Astrocyte of the hippocampus (primary cell): ENCODE measurements at places on chromosomes 2 and 18.

DNA sequence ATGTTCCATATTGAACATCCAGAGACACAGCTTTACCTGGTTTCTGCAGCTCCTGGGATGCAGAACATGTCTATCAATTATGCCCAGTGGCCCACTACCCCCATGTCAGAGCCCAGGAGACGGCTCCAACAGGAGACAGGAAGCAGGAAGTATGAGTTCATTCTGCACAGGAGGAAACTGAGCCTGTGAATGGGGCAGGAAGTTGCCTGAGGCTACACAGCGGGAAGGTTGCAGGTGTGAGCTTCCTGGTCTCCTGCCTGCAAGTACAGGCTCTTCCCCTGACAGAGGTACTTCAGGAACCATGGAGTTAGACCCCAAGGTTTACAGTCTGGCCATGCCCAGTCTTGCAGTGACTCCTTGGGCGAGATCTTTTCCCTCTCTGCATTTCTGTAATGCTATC lies 2.8 kb upstream of the BOK start:
- DNase-seq, result no peak

- DNase-seq, result peak; percentile 64
These were observed 23.2 kb downstream of the GPR39 start for GRCh38 chr2:132439703-132440398.

DNA sequence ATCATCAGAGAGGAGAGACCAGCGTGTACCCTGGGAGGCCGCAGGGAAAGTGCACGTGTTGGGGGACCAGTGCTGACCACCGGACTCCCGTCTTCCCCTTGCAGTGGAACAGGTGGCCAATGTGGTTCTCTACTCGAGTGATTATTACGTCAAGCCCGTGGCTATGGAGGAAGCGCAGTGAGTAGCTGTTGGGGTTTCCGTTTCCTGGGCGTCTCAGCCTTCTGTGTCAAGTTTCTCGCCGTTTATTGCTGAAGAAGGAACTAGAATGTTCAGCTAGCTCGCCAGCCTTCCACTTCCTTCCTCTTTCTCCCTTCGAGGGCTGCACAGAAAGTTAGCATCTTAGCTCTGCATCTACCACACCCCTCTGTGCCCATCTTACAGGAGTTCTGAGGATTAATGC lies 22.8 kb upstream of the DGKD start:
- DNase-seq, result no peak

DNA sequence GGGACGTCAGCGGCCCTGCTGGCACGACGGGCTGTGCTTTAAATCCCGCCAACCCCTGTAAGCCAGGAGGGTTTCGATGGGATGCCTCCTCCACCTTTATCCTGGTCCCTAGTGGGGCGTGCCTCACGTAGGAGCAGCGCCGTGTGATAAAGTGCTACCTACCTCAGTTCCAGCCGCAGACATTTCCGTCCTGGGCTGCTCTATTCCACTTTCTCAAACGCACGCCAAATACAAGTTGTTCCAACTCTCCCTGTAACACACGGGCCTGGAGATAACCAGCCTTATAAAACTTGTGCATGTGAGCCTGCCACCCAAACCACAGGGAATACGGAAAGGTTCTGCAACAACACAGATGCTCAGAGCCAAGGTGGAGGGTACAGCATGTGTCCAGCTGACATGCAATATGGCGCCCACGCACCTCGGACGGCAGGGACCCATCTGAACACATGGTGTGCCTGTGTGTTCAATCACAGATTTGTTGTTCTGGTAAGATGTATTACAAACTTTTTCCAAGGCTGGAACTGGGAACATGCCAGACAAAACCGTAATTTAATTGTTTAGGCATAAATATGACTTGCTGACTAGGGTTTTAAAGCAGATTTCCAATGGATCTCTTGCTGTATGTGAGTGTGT lies 47.7 kb downstream of the ZNF516 start:
- no peak for DNase-seq

DNA sequence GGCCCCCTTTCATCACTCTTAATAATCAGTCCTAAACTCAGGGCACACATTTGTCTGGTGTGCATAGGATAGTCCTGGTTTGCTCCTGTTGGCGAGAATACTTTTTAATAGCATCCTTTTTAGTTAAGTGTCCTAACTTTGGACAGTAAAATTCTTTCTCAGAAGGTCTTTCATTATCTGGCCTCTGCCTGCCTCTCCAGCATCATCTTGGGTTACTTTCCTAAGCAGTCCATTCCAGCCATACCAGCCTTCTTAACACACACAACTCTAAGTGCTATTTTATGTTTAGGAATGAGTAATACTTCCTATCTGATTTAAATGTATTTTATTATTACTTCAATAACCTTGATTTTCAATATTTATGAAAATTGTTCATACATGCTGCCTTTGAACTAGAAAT lies 151.0 kb downstream of the ACOXL start:
- peak; percentile 20 for DNase-seq

- no peak for DNase-seq
These were observed 3.4 kb downstream of the PLB1 start for GRCh38 chr2:28499282-28499681.

- no peak for DNase-seq
These were observed 32.9 kb upstream of the PDCL3 start for GRCh38 chr2:100529900-100530299.

- DNase-seq, result no peak
These were observed 222.3 kb upstream of the CDH19 start for GRCh38 chr18:66826211-66826610.

GRCh38 chr2:77270433-77270832 lies 251.7 kb downstream of the LRRTM4 start:
- no peak for DNase-seq

GRCh38 chr2:223062396-223062795 lies 10.4 kb downstream of the KCNE4 start:
- DNase-seq, result no peak

DNA sequence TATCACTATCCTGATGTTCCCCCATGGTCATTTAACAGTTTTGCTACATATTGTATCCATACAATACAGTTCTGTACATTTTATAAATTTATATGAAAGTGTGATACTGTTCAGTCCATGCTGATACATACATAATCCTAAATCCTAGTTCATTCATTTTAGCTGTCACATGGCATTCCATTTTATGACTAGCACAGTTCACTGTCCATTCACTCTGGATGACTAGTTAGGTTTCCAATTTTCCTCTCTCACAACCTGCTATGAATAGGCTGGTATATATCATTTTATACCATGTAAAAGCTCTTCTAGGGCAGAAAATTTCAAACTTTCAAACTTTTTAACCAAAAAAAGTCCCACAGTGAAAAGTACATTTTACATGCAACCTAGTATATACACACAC lies 15.2 kb downstream of the SMAD2 start:
- DNase-seq, result no peak

DNA sequence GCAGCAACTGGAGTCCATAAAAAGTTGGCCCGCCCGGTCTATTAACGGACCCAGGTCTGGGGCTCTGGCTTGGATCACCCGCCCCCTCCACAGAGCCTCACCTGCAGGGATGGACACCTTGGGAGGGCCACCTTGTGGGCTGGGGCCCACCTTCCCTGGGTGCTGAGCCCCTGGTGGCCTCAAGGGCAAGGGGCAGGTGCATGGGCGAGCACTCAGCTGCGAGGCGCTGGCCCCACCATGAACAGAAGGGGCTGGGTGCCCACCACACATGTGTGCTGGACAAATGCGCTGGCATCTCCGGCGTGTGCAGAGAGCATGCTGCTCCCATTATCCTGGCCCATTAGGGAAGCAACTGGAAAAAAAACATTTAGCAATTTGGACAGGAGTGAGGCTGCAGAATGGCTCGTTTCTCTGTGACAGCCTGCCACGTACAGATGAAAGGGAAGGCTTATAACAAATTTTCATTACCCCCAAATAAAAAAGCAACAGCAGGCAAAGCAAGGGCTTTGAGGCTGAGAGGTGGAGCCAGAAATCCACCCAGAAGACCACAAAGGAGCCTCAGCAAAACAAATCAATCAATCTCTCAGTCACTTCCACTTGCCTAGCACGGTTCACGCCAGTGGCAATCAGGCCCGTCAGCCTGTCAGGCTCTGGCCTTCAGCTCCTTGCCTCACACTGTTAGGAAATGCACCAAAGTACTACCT lies 253.1 kb upstream of the ZNF521 start:
- no peak for DNase-seq

DNA sequence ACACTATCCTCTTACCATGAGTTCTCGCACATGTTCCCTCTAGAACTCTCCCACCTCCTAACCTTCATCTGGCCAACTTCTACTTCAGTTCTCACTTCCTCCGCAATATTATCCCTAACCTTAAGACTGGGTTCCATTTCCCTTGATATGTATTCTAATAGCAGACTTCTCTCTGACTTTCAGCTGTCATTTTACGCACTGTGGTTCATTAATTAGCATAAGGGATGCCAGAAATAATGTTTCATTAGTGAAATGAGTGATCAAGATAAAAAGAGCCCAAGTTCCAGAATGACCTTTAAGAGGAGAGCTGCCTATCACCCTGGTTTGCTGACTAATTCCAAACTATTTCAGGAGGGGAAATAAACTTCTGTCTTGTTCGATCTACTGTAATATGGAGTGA lies 108.6 kb upstream of the CCDC150 start:
- no peak for DNase-seq

DNA sequence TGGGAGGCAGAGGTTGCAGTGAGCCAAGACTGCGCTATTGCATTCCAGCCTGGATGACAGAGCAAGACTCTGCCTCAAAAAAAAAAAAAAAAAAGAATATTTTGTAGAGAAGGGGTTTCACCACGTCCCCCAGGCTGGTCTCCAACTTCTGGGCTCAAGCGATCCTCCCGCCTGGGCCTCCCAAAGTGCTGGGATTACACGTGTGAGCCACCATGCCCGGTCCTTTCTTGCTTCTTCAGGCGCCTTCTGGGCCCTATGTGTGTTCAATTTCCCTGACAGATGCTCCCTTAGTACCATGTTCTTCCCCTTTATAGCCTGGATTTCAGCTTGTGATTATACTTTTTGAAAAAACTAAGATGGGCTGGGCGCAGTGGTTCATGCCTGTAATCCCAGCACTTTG lies 9.8 kb downstream of the ZFP36L2 start:
- no peak for DNase-seq

- no peak for DNase-seq
These were observed 2.4 kb downstream of the PAIP2B start for GRCh38 chr2:71224457-71224856.

- DNase-seq, result no peak
These were observed 36.7 kb upstream of the CDC42EP3 start for GRCh38 chr2:37708146-37708545.

DNA sequence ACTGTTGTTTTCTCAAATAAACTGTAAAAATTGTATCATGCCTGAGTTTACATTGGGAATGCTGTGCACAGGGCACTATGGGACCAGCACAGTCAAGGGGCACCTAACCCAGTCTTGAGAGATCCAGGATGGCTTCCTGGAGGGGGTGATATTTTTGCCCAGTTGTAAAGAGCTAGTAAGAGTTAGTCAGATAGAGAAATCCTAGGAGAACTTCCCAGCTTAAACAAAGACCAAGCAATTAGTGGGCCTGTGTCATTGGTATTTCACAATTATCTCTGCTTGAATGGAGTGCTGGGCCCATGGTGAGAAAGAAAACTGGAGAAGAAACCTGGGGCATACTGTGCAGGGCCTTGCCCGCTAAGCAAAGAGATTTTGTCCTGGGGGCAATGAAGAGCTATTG lies 12.2 kb downstream of the XDH start:
- peak; percentile 18 for DNase-seq

- DNase-seq, result no peak
These were observed 18.5 kb downstream of the NEURL3 start for GRCh38 chr2:96486696-96487095.

DNA sequence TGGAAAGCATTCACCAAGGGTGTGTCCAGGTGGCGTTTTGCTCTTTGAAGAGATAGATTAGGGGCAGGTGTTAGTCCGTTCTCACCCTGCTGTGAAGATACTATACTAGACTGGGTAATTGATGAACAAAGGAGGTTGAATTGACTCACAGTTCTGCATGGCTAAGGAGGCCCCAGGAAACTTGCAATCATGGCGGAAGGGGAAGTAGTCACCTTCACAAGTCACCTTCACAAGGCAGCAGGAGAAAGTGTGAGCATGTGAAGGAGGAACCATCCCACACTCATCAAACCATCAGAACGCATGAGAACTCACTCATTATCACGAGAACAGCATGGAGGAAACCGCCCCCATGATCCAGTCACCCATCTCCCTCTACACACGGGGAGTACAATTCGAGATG lies 135.7 kb upstream of the NFATC1 start:
- no peak for DNase-seq

DNA sequence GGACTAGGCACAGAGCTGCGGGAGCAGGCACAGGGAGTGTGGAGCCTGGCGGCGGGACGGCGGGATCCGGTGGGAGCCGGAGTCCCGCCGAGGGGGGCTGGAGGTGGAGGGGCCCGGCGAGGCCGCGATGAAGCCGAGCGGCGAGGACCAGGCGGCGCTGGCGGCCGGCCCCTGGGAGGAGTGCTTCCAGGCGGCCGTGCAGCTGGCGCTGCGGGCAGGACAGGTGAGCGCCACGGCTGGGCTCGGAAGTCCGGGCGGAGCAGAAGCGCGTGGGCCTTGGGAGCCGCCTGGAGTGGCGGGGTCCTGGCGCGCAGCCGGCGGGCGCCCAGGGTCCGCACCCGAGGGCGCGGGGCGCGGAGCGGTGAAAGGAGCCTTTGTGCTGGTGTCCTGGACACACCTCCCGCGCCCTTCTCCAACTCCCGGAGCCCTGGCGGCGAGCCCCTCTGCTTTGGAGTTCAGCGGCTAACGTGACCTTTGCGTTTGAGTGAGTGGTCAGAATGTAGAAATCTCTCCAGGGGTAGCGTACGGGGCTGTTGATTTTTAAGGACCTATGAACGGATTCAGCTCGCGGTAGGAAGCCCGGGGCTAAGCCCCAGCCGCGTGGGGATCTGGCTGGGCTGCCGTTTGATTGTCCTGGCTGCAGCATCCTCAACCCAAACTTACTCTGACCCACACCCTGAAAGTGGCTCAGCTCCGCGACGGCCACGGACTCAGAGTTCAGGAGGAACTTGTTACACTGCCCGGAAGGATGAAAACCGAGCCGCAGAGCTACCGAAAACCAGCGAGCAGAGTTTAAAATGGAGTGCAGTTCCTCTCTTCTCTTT lies 448 bp downstream of the IMPA2 start:
- DNase-seq, result peak; percentile 47

DNA sequence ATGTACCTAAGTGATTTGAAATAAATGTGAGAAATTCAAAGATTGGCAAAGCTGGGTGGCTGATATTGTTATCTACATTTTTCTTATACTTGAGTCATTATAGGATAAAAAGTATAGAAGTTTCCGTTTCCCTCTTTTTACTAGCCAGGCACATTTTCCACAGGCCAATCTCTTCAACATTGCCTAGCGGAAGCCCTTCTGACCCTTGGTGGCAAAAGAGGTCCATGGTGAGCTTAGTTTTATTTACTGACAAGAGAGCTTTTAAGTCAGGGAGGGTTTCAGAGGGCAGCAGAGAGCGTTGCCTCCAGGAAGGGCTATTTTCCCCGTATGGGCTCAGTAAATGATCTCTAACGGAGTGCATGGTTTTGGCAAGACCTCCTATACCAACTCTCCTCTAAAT lies 15.1 kb upstream of the RHOB start:
- no peak for DNase-seq
